ENCODE measurements at places on chromosomes 7 and 10.

GRCh38 chr10:59265141-59265540 lies 88.7 kb downstream of the PHYHIPL start:
- DNase-seq: no peak

DNA sequence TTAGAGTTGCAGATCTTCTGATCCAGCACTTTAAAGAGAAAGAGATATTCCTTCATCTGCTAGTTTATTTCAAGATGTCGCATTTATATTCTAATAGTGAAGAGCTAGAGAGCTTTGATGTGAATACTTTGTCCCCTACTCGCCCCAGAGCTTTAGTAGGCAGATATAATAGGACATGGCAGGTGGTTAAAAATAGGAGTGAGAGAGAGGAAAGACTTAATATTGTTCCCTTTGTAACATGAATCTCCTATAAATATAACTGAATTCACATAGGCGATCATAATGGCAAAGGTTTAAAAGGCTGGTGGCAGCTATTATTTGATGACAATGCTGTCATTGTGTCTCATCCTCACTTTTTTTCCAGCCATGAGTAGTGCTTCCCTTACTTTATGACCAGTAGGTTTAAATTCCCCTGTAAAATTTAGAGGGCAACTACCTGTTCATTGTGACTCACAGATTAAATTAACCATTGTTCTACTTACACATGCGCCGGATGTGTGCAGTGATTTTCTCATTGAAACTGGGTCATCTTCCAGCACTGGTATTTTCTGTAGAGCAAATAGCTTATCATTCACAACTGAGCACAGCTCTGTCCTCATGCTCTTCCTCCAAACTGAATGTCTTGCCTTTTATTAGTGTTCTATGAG lies 906.7 kb upstream of the CELF2 start:
- DNase-seq: no peak

DNA sequence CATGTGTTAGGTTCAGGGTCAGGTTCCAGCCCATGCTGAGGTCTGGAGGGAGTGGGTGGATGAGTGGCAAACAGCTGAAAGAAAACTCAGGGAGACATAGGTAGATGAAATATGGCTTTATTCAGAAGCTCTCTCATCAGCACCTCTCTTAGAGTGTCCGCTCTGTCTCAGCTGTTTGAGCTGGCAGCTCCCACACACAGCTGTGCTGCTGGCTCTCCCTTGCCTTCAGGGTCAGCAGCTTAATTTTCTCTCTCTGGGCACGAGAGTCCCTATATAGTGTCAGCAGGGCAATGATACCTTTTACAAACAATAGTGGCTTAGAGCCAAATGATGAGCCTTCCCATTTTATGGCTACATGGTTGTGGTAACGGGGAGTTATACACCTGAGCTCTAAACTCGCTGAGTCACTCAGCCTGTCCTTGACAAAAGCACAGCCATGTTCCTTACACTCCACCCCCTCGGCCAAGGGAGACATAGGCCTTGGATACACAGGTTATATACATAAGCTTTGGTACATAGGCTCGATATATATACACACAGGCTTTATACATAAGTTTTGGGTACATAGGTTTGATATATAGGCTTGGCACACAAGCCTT lies 10.4 kb downstream of the RNF133 start:
- DNase-seq: no peak

DNA sequence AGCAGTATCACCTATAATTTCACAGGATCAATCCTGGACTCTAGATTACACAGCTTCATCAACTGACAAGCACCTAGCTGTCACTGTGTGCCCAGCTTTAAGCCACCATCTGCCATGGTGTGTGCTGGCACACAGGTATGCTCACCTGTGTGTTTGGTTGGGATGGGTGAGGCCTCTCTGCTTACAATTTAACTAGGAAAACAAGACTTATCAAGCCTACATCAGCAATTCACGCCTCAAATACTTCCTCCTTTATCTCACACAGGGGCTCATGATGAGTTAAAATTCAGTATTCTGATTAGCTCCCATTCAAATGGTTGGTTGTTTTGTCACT lies 608.2 kb downstream of the PARD3 start:
- DNase-seq: no peak

GRCh38 chr10:47458466-47459154 lies 25.3 kb downstream of the ANXA8 start:
- no peak for DNase-seq

GRCh38 chr10:23344241-23344841 lies at the start of gene C10orf67:
C10orf67 (minus strand) TSS chr10:23344797; CDS start chr10:23344774, 23 bp downstream.
- DNase-seq: no peak

GRCh38 chr7:138602451-138602850 lies 98.7 kb downstream of the SVOPL start:
- DNase-seq: no peak

DNA sequence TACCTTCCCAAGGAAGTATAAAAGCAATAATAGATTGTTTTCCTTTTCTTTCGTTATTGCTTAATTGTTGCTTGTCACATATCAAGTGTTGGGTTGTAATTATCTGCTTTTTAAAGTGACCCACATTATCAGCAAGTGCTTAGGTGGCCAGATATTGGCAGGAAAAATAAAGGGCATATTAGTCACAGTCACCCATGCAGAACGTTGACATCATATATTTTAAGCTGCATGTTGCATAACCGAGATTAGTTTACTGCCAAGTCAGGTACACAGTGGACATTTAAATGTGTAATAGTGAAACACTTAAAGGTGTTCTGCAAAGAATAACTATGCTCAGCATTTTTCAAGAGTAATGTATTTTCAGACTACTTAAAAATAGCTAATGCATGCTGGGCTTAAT lies 11.4 kb downstream of the NEBL start:
- DNase-seq: no peak

- DNase-seq: no peak
Observed at GRCh38 chr10:22875581-22875980, 52.3 kb upstream of the ARMC3 start.

GRCh38 chr7:128347647-128348097 lies 4.0 kb upstream of the RBM28 start:
- peak; percentile 58 for DNase-seq
